CD4-positive, alpha-beta T cell treated with Interleukin-21 for 1 hour (primary cell): ENCODE measurements at places on chromosomes 7 and 10.

DNA sequence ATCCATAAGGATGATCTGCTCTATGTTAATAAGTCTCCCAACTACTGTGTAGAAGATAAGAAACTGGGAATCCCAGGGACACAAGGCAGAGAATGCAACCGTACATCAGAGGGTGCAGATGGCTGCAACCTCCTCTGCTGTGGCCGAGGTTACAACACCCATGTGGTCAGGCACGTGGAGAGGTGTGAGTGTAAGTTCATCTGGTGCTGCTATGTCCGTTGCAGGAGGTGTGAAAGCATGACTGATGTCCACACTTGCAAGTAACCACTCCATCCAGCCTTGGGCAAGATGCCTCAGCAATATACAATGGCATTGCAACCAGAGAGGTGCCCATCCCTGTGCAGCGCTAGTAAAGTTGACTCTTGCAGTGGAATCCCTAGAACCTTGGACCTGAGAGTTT lies 10.3 kb downstream of the WNT16 start:
- DNase-seq, result no peak

DNA sequence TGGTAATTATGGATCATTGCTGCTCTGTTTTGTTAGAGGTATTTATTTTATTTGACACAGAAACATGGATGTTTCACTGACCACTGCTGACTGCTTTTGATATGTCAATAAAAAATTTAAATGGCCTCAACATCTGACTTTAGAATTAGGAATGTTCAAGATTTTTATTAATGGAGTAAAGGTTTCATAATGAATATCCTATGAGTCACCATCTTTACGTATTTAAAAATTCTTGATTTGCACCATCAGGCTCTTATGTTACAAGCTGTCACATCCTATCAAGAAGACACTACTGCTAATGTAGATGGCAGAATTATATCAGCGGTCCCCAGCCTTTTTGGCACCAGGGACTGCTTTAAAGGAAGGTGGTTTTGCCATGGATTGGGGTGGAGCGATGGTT lies 578.7 kb upstream of the NRP1 start:
- no peak for DNase-seq

DNA sequence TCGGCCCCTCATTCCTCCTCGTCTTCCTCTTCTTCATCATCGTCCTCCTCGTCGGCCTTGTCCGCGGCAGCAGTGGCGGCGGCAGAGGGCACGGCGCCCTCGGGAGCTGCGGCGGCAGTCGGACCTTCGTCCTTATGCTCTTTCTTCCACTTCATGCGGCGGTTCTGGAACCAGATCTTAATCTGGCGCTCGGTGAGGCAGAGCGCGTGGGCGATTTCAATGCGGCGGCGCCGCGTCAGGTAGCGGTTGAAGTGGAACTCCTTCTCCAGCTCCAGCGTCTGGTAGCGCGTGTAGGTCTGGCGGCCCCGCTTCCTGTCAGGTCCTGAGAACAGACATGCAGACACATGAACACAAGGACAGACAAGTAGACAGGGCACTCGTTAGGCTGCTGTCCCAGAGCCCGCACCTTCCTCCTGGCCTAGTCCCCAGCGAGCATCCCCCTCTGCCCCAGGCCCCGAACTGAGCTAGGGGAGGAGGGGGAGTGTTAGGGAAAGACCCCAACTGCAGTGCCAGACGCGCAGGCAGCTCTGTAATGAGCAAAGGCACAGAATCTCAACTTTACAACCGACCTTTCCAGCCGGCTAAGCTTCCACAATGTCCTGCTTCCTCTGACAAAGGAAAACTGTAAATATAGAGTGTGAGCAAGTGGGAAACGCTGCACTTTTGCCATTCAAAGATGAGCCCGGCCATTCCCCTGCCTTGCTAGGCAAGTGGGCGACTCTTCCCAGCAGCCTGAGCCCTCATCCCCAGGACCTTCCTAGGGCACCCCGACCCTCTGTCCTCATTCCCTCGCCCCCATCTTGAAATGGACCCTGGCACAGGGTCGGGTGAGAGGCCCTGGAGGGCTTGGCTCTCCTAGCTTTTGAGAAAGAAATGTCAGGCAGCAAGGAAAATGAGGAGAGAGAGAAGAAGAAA lies 1.3 kb downstream of the HOXA7 start:
- no peak for DNase-seq

DNA sequence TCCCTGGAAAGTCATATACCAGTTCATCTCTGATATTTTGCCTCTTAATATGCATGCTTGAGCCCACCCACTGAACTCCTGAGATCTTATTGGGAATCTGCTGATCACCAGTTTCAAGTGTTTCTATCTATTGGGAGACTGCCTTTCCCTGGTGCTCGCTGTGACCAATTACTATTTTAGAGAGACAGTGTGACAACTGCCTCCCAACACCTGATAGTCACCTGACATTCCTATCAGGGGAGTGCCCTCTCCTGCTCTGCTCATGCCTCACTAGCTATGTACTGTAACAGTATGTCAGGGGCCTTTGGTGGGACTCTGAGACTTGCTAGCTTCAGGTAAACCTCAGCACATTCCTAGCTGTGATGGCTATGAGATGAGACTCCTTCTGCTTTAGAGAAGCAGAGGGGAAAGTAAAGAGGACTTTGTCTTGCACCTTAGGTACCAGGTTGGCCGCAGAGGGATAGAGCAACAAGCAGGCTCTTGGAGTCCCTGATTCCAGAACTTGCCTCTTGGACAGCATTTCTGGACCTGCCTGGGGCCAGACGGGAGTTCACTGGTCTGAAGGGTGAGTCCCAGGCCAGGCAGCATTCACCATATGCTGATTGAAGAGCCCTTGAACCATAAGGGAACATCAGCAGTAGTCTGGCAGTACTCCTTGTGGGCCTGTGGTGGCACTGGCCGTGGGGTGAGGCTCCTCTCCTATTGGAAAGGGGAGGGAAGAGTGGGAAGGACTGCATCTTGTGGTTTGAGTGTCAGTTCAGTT lies 34.4 kb upstream of the ARHGAP12 start:
- DNase-seq, result no peak

GRCh38 chr10:117004227-117005025 lies 561 bp downstream of the SHTN1 start:
- peak; percentile 8 for DNase-seq

GRCh38 chr10:125389648-125390047 lies 229.3 kb upstream of the CTBP2 start:
- no peak for DNase-seq

- DNase-seq, result no peak
Observed at GRCh38 chr7:140049339-140050024, 13.3 kb downstream of the PARP12 start.

DNA sequence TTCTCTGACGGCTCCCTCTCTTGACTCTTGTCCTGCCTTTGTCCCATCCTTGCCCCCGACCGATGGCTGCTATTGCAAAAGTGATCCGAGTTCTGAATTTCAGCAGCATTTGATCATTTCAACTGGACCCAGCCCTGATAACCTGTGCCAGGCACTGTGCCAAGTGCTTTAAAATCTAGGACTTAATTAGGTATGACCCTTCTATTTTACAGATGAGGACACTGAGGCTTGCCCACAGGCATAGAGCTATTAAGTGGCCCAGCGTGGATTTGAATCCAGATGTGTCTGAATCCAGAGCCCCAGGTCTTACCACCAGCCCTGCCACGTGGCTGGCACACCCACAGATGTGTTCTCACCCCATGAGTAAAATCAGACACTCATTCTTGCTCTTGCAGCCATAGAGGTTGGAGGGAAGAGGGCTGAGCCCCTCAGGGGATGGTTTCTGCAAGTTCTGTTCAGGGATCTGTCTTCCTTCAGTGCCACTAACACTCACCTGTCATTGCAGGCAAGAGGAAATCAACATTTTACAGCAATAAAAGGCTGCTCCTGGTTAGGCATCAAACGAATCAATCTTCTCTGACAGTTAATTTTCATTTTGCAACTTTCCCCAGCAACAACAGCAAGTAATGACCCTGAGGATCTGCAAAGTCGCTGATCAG lies 101.2 kb downstream of the GRID1 start:
- DNase-seq, result no peak

GRCh38 chr7:2757361-2757903 lies 69.4 kb downstream of the AMZ1 start:
- no peak for DNase-seq

DNA sequence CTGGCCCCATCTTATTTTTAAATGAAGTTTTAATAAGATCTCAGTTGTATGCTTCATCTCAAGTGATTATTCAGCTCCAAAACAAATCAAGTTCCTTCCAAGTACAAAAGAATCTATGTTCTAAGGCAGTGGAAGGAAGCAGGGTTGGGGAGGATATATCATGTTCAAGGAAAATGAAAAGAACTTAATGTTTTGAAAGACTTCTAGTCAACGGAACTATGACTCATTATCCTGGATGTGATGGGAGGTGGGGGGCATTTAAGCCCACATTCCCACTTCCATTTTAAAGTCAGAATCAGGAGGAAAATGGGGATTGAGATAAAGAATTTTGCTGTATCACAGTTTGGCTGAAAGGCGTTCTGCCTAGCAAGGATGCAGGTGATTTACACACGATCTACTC lies 59.4 kb downstream of the FANK1 start:
- no peak for DNase-seq

DNA sequence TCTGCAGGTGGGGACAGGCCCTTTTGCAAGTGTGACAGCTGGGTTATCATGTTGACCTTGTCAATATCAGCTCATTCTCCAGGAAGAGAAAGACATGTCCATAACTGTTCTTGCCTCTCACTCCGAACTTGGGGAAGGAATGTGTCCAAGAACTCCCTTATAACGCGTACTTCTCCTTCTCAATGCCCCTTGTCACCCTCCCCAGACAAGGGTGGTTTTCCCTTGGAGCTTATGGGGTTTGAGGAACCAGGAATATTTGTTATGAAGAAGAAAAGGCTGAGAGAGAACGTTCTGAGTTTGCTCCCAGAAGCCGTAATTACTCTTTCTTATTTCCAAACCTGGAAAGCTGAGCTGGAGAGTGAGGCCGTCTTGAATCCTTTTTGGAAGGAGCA lies 77.4 kb downstream of the MKI67 start:
- no peak for DNase-seq

GRCh38 chr7:24304494-24305095 lies 20.6 kb downstream of the NPY start:
- DNase-seq, result no peak

- no peak for DNase-seq
Observed at GRCh38 chr10:133132473-133133291, 27.3 kb upstream of the KNDC1 start.

DNA sequence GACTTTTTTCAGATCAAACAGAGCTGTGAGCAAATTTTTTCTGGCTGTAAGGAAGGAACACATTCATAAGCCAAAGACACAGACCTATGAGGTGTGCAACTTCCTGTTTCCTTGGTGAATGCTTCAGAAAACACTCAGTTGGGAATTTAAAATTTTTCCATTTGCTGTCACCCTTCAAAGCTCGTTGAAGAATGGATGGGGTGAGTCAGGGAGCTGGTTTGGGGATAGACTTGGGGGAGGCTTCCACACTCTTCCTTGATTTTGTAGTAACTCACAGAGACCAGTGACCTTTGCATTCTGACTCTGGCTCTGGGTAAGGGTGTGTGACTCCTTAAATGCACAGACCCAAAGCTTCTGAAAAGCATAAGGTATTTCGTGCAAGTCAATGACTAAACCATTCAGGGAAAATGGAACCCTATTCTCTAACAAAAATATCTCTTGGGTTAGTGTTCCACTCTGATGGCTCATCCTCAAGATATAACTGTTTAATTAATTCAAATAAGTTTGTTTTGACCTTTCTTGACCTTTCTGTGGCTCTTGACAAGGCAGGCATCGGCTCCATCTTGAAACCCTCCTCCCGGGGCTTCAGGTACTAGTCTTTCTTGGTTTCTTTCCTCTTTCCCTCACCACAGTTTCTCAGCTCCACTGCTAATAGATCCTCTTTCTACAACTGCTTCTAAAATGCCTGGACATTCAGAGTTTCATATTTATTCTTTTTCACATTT lies 227.8 kb upstream of the INHBA start:
- DNase-seq, result no peak

DNA sequence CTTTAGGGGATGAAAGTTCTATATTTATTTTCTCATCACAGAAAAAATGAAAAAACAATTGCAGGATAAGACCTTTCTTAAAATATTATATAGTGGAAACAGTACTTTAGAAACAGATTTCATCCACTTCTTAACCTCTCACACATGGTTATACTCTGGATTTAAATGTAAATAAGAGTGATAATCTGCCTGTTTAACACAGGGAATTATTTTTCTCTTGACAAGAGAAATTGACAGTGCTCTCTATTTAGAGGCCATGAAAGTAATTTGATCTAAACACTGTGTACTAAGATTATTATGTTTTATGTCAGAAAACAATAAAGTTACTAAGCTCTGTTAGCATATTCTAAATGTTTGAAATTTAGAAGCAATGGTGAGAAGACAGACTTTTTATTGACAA lies 88.4 kb downstream of the PHF14 start:
- DNase-seq, result no peak

- no peak for DNase-seq
Observed at GRCh38 chr7:32762925-32763293, 128.7 kb downstream of the KBTBD2 start.

DNA sequence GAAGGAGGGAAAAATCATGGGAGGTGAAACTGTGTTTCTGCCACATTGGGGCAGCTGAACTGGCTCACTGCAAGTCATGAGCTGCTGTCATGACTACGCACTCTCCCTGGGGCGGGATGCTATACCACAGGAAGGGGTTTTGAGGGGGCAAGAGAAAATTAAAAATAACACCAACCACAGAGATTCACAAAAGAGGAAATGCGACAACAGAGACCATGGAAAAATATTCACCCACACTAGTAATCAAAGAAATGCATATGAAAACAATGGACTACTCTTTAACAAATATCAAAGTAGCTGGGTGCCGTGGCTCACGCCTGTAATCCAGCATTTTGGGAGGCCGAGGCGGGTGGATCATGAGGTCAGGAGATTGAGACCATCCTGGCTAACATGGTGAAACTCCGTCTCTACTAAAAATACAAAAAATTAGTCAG lies 65.2 kb upstream of the TM9SF3 start:
- peak; percentile 60 for DNase-seq

DNA sequence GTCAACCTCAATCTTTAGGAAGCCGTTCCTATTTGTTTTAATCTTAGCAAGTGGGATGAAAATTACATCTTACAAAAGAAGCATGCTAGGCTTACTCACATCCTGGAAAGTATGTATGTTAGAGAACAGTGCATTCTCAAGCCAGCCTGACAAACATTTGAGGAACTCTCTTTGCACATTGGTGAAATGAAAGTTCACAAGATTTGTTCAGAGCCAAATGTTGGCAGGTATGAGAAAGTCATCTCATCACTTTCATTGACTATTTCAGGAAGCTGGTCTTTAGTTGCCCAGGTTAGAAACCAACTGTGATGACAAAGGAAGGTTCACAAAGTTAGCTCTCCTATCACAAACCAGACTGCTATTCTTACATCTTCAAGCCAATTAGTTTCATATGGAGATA lies 57.1 kb downstream of the ABCB1 start:
- no peak for DNase-seq

GRCh38 chr7:47576031-47576865 lies 5.7 kb downstream of the TNS3 start:
- DNase-seq, result no peak

- no peak for DNase-seq
Observed at GRCh38 chr10:124550293-124551034, 88.8 kb downstream of the LHPP start.
